Activated CD8-positive, alpha-beta memory T cell treated with anti-CD3 and anti-CD28 coated beads, Interleukin-2, amount 50 U/mL, for 48 hours (primary cell): ENCODE measurements at places on chromosomes 1 and 21.

GRCh38 chr1:117656202-117656641 is 50.4 kb downstream of the TENT5C start:
- DNase-seq = peak; percentile 84

- no peak for DNase-seq
Measured at GRCh38 chr1:118661769-118662320, 326.3 kb downstream of the TBX15 start.

GRCh38 chr1:198563583-198563982 is 23.1 kb upstream of the ATP6V1G3 start:
- no peak for DNase-seq

DNA sequence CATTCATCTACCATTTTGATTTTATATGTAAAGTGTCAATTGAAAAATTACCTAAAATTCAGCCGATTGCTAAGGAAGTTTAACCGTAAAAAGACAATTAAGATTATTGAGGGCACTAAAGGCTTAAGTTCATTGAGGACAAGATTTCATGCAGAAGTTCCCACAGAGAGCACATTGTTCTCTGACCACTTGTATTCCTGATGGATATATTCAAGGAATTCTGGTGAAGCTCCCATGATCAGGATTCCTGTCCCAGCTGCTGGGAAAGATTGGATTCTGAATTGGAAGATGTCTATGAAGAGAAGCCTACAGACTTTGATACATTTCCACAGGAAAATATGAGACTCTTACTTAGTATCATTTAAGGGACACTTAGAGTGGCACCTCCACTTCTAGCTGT is 209.2 kb upstream of the KCTD3 start:
- DNase-seq = no peak

DNA sequence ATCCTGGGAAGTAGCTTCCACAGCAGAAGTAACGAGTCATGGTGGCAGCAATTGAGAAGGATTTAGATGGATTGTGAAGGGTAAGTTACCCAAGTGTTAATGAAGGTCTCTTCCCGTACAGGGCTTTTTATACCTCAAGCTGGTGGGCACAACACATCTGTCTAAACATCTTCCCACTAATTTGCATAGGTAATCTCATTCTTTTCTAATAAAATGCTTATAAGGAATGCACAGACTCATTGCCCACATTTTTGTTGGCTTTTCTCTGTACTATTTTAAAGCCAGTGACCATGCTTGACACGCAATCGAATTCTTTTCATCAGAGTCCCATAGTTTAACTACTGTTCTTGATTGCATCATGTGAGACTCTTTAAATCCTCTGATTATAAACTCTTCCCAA is at the start of gene KRTAP7-1:
KRTAP7-1 (minus strand) TSS at position 101 of the 400 bp plus-strand sequence; CDS start at position 40, 61 bp downstream.
- DNase-seq = no peak

- no peak for DNase-seq
Measured at GRCh38 chr21:32645261-32646182, 33.3 kb upstream of the CFAP298 start.

DNA sequence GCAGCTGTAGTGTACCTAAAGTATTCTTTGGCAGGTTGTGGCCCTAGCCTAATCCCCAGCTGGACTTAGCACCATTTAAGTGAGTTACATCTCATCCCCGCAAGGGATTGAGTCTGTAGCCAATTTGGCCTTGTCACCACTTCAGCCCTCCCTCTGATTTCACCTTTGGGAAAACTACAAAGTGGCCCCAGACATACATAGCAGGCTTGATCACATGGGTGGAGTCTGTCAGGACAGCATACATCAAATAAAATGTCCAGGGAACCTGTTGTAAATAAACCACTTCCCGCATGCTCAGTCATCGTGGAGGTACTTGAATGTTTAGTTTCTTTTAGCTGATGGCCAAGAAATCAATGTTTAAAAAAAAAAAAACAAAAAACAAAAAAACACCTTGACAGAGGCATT is 142.5 kb downstream of the DHRS3 start:
- no peak for DNase-seq

GRCh38 chr1:183025010-183025337 is 1.8 kb downstream of the LAMC1 start:
- no peak for DNase-seq

DNA sequence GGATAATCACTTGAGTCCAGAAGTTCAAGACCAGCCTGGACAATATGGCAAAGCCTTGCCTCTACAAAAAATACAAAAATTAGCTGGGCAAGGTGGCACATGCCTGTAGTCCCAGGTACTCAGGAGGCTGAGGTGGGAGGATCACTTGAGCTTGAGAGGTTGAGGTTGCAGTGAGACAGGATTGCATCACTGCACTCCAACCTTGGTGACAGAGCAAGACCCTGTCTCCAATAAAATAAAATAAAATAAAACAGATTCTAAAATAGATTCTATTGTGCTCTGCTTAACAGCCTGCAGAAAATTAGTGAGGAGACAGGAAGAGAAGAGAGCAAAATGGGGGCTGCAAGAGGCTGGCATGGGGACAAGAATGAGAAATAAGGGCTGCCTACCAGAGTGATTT is 7.5 kb upstream of the SDE2 start:
- DNase-seq = no peak

DNA sequence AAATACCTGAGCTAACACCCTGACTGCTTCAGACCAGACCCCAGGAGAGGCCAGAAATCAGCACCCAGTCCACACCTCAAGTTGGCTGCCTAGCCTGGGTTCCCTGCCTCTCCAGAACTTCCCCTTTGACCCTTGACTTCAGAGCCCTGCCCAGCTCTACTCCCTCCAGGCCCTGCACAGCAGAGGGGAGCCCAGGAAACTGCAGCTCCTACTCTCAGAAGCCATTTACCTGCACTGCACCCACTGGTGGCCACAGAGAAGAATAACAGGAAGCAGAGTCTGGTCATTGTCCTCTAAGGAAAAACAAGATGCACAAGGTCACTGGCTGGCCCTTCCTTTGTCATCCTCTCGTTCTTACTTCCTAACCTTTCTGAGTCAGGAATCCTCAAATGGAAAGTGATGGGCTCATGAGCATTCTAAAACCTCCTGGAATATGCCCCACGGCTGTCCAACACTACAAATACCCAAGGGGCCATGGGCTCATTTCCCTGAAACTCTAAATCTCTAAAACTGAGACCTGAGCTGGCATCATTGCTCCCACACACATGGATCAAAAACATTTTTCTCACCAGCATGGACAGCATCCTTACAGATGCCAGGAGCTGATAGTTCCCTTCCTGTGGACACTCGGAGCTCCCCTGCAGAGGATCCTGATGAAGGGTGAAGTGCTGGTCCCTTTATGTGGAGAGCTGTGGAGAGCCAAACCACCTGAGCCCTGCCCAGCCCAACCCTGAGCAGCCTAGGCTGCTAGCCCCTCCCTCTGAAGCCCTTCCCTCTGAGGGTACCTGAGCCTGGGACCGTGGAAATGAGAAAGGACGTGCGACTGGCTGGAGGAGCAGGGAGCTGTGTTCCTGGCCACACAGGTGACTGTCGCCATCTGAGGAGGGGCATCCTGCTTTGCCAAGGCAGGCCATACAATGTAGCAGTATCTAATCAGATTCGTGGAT is at the start of gene ITLN2:
ITLN2 (minus strand) TSS at position 652 of the 947 bp plus-strand sequence; CDS start at position 584, 68 bp downstream.
- peak; percentile 64 for DNase-seq

DNA sequence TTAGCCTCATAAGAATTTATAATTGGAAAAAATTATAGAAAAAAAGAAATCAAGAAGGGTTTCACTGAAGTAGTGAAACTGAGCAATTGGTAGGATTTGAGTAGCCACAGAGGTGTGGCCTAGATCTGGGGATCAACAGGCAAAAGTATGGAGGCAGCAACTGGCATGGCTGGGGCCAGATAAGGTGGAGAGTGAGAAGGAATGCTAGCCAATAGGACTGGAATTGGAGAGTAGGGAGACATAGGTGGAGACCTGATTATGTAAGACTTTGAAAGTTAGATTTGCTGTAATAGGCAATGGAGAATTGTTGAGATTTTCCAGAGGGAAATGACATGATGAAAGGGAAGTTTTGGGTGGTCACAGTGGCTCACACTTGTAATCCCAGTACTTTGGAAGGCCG is 24.6 kb upstream of the CGN start:
- DNase-seq = no peak

DNA sequence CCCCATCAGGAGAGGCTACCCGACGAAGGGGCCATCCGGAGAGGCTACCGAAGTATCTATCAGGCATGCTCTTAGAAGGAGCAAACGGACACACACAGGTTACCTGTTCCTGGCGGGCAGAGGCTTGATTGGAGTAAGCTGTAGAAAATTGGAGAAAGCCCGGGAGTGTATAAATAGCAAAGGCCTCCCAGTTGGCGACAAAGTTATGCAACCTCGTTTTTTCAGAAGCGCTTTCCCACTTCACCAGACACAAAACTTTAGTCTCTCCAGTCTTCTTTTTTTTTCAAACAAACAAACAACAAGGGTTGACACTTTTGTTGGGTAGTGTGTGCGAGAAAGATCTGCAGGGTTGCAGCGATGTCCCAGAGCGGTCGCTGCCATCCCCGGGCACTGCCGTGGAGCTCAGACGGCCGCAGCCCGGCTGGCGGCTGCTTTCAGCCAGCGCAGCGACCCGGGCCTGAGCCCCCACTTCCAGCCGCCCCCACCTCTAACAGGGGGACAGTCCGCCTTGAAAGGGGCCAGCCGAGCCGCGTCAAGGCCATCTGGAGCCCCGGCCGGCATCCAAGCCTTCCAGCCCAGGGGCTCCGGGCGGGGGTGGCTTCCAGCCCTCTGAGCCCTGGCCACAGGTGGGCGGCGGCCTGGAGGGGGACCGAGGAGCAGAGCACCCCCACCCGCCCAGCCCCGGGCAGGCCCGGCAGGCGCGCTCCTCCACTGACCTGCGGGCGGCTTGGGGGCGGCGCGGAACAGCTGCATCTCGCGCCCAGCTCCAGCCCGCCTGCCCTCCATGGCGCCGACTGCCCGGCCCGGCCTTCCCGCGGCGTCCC is 616 bp downstream of the MCOLN3 start:
- DNase-seq = no peak

DNA sequence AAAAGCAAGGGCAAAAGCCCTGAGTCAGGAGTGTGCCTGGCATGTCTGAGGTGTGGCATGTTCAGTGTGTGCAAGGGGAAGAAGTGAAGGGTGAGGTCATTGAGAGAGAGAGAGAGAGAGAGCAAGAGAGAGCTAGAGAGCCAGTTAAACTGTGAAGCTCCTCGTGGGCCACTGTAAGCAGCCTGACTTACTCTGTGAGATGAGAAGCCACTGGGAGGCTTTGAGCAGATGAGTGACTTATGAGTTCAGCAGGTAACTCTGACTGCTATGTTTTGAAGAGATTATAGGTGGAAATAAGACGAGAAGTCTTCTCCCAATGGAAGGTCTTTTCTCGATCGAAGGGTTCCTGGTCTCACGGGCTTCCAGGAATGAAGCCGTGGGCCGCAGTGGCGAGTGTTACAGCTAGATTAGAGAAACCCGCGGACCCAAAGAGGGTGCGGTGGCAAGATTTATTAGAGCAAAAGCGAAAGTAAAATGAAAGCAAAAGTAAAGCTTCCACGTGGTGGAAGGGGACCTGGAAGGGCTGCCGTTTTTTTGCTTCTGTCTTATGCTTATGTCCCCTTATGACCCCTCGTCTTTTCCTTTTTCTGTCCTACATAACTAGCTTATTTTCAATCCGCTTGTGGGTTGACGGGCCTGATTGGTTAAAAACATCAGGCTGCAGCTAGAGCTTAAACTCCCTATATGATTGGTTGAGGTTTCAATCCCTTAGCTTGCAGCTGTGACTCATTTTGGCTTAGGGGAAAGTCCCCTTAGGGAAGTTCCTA is 323.1 kb upstream of the FAM78B start:
- peak; percentile 71 for DNase-seq

- peak; percentile 91 for DNase-seq
Measured at GRCh38 chr21:45138199-45139002, 64.0 kb downstream of the ADARB1 start.

- no peak for DNase-seq
Measured at GRCh38 chr1:26754086-26754874, 33.5 kb upstream of the PIGV start.

DNA sequence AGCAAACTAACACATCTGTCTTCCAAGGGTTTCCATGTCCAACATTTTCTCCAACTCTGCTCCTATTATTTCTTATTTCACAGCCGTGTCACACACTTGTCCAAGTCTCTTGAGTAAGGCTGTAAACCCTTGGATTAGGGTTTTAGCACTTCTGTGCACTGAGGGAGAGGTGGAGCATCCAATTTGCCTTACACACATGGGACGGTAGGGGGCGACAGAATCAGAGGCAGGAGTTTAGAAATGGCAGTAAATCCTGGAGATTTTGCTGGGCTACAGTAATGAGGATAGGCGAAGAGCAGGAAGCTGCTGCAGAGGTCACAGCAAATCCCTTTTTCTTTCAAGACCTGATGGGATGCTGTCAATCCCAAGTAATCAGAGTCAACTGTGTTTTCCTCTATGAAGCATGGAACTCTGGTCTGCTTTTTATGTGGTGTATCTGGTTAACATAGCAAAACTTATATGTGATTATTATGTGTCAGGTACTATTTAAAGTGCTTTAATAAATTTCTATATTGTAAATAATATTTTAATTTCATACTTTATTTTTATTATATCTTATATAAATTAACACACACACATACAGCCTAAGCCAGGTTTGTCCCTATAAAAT is 15.4 kb upstream of the LCE5A start:
- DNase-seq = no peak

DNA sequence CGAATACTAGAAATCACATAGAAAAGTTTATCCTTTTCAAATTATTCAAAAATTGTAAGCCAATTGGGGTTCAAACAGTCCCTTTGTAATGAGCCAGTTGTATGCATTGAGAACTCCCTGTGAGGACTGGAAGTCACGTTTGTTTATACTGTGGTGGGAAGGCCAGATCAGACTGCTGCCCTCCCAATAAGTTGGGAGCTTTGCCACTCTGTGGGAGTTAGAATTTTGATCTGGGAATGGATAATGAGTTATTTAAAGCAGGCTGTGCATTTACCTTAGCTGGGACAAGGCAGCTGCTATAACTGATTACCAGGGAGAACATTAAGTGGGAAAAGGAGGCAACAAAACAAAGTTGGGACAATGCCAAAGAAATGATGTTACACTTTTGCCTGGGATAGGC is 178.8 kb downstream of the SDCCAG8 start:
- DNase-seq = no peak

DNA sequence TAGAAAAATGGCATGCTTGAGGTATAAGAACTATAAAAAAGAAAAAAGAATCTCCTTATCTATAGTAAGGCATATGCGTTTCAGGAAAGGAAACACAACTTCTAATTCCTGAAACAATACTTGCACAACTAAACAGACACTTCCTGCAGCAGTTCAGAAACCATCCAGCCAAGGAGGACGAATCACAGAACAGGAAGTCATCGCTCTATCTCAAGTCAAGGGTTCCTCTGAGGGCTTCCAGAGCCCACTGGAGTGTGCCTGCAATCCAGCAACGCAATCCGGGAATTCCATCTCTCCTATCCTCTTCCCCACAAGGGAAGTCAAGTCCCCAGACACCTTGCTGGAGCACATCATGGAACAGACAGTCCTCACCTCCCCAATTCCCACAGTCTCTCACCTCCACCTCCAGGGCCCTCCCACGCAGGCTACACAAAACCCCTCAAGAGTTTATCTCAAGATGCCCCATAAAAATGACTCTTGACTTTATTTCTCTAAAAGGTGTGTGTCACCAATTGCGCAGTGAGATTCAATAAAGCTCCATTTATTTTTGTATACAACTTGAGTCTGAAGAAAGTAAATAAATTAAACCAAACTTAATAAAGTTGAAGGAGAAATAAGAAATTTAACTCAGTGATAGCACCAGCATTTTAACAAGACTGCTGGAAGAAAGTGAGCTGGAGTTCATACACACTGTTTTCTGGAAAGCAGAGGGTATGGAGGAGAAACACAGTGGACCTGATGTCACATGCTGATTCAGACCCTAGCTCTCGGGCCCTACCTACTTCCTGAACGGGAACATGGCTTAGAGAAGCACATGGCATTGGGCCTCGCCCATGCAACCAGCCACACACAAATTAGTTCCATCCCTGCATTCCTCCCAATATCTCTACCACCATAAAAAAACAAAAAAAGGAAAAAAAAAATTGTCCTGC is 39.9 kb downstream of the SIPA1L2 start:
- DNase-seq = no peak
